ENCODE measurements at places on chromosomes 5 and 9. TPM values are rescaled to one million over a fixed set of nuclear protein-coding genes. Genes with fewer than 3 reads are reported as not detected.

The CDK7 gene
- 41.2 TPM for total RNA-seq

The CDH10 gene
- total RNA-seq, result 0.17 TPM

DNA sequence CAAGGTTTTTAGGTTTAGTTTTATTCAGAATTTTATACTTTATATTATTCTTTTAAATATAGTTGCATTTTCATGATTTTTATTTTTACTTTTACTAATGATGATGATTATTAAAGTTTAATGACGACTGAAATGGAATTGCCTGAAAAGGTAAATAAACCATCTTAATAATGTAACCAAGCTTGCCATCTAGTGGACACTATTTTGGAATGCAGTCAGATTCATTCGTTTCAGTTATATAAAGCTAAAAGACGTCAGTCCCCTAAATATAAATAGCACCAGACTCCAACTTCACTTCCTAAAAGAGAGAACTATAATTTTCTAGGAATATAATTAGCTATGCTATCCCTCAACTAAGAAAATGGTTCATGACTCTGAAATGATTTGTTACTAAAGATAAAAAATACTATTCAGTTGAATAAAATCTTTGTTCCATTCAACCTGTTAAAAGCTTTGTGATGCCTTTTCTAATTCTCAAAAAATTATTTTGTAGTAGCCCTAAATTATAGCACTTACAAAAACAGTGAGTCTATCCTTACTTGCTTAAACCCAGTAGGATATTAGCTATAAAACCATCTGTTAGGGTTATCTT, 19.9 kb downstream of the ABITRAM start:
- peak; percentile 16 for DNase-seq

DNA sequence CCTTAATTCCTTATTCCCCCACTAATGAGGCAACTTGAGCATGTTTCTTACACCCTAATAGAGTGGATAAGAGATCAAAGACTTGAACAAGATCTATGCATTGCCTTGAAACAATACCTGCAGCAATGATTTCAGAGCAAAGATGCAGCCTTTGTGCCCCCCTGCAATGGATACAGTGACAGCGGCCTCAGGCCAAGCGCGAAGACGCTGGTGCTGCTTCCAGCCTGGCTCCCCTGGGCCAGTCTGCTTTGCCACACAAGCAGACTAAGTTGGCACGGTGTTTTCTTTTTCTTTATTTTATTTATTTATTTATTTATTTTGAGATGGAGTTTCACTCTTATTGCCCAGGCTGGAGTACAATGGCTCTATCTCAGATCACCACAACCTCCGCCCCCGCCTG, 179.8 kb upstream of the S1PR3 start:
- no peak for DNase-seq

DNA sequence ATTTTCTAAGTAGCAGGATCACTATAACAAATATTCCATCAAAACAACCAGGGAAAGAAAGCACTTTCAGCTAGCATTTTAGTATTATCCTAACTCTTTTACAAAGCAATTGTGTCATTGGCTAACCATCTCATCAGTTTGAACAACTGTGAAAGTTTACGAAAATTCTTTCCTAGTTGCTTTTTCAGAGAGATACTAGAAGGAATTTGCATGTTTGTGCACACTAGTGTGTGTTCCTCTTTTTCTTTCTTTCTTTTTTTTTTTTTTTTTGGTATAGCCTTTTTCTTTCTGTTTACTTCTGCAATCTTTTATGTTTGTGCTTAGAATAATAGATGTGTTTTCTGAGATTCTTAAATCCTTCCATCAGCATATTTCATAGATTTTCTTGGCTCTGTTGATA, 124.7 kb upstream of the SEMA6A start:
- no peak for DNase-seq
